HT-29 (cell line): ENCODE measurements at places on chromosomes 5 and 9. TPM values are rescaled to one million over a fixed set of nuclear protein-coding genes. Genes with fewer than 3 reads are reported as not detected.

GRCh38 chr5:59300930-59301329 lies 592.6 kb downstream of the PDE4D start:
- no peak for DNase-seq

GRCh38 chr5:8349855-8350254 lies 480.9 kb downstream of the MTRR start:
- DNase-seq, result no peak

DNA sequence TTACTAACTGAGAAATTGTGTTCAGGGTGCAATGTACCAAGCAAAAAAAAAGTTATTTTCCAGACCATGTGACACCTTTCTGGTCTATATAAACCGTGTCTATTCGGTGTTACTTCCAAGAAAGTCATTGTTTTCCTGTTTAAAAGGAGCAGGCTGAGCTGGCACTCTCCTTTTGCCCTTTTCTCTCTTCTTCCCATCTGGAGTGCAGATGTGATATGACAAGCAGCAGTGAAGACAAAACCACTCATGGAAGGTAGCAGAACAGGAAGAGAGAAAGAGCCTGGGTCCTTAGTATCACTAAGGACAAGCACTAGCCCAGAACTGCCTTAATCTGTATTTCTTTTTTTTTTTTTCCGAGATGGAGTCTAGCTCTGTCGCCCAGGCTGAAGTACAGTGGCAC lies 25.6 kb downstream of the LYRM7 start:
- DNase-seq, result no peak

GRCh38 chr5:41918105-41918504 lies 7.0 kb upstream of the FBXO4 start:
- no peak for DNase-seq

The CCNO gene
- 12.4 and 13.0 TPM in 2 replicates for total RNA-seq

DNA sequence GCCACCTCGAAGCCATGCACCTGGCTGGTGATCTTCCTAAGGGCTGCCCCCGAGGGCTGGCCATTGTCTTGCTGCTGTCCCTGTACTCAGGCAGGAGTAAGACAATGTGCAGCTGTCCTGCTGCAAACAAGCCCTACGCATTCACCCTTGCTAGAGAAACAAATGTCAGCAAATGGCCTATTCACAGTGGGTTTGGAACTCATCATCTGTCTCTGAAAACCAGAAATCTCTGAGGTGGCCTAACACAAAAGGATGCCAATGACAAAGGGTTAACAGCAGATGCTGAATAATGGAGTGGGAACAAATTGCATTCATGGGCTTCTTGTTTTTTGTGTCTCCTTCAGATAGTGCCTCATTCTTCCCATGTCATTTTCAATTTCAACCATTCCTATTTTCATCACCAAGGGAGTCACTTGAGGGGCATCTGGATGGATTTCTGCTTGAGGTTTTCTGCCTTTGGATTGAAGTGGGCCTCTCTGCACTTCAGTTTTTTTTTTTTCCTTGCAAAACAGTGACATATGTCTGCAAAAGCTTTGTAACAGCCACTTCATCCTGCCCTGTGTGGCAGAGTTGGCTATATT lies 261.6 kb upstream of the VLDLR start:
- DNase-seq, result no peak

DNA sequence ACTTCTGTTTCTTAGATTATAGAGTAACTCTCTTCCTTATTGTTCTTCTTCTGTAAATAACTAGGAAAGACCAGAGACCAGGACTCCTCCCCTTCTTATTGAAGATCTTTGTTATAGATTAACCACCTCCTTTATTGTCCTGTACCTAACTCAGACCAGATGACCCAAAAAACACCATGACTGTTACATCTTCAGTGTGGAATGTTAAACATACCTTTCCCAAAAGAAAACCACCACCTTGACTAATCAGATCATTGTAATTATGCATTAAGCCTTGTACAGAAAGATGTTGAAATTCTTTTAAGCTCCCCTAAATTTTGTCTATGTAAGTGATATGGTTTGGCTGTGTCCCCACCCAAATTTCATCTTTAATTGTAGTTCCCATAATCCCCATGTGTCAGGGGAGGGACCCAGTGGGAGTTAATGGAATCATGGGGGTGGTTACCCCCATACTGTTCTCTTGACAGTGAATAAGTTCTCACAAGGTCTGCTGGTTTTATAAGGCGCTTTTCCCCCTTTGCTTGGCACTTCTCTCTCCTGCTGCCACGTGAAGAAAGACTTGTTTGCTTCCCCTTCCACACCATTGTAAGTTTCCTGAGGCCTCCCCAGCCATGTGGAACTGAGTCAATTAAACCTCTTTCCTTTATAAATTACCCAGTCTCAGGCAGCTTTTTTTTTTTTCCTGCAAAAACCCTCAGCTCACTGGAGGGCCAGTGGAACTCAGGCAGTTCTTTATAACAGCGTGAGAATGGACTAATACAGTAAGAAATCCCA lies 26.3 kb downstream of the ARSB start:
- DNase-seq, result peak; percentile 5

- no peak for DNase-seq
These were observed 56.1 kb downstream of the UBAP2 start for GRCh38 chr9:33992632-33993031.

- peak; percentile 65 for DNase-seq
These were observed 5.3 kb downstream of the SLC12A7 start for GRCh38 chr5:1106385-1107166.

GRCh38 chr5:10600626-10601245 lies 36.9 kb downstream of the ANKRD33B start:
- DNase-seq, result peak; percentile 22

DNA sequence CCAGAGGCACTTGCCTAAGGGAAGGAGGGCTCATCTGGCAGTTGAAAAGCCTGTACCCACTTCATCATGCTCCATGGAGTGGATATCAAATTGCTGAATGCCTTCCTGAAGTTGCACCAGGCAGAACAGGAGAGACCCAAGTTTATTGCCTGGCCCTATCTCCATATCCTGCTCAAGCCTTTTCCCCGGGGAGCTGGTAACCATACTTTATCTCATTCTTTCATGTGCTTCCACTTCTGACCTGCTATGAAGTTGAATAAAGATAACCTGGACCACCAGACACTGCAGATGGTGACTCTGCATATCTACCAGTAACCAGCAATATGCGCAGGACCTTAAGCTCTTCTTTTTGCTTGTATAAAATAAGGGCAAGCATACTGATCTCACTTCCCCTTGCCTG lies 1397.5 kb upstream of the CDH6 start:
- no peak for DNase-seq

The ZNG1A gene
- 8.7 and 9.3 TPM in 2 replicates for total RNA-seq

The CCNG1 gene
- total RNA-seq, result 66.5 and 69.9 TPM in 2 replicates

GRCh38 chr9:129259375-129259774 lies 81.3 kb upstream of the IER5L start:
- DNase-seq, result no peak

DNA sequence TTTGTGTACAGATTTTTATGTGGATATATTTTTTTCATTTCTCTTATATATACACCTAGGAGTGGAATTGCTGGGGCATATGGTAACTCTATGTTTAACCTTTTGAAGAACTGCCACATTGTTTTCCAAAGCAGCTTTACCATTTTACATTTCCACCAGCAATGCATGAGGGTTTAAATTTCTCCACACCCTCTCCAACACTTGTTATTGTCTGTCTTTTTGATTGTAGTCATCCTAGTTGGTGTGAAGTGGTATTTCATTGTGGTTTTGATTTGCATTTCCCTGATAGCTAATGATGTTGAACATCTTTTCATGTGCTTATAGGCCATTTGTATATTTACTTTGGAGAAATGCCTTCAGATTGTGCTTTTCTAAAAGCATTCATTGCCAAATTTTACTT lies 39.1 kb downstream of the YTHDC2 start:
- DNase-seq, result no peak

The DMRT3 gene
- total RNA-seq, result not detected in 2 replicates

- no peak for DNase-seq
These were observed 97.3 kb upstream of the ADAMTS16 start for GRCh38 chr5:5042806-5043205.

The KCNV2 gene
- not detected in 2 replicates for total RNA-seq

The FBXW5 gene
- total RNA-seq, result 379 and 389 TPM in 2 replicates

GRCh38 chr9:127522727-127523126 lies 71.4 kb downstream of the LRSAM1 start:
- DNase-seq, result peak; percentile 89

The GARIN3 gene
- not detected in 2 replicates for total RNA-seq

DNA sequence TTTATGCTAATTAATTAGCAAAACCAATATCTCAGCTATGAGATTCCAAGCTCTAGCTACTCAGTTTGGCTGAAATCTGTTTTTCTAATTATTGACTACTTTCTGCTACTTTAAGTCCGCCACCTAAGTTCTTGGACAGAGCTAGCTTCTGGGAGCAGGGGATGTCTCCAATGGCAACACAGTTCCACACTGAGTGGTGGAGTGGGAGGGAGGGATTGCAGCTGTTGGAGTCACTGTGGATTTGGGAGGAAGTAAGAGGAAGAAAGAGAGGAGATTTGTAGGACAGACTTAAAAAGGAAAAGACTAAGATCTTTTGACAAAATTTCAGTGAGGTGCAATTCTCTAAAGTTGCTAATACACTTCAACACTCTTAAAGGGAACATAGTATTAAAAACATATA lies 450.8 kb downstream of the NFIB start:
- no peak for DNase-seq

- peak; percentile 3 for DNase-seq
These were observed 164.2 kb upstream of the PUM3 start for GRCh38 chr9:3008091-3008490.

DNA sequence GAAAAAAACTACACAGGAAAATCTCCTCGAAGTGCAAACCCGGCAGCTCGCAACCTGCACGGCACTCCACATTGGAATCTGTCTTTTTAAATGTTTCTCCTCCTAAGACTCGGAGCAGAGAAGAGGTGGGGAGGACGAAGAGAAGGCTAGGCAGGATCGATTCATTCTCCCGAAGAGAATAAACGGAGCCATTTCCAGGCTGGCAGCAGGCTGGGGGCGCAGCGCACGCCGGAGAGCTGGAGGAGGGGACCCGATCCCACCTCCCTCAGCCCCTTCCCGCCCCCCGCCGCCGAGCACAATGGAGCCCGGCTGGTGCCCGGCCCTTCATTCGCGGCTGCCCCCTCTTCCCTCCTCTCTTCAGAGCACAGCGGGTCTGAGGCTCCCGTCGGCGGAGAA lies 628 bp downstream of the HOMER1 start:
- DNase-seq, result peak; percentile 49

DNA sequence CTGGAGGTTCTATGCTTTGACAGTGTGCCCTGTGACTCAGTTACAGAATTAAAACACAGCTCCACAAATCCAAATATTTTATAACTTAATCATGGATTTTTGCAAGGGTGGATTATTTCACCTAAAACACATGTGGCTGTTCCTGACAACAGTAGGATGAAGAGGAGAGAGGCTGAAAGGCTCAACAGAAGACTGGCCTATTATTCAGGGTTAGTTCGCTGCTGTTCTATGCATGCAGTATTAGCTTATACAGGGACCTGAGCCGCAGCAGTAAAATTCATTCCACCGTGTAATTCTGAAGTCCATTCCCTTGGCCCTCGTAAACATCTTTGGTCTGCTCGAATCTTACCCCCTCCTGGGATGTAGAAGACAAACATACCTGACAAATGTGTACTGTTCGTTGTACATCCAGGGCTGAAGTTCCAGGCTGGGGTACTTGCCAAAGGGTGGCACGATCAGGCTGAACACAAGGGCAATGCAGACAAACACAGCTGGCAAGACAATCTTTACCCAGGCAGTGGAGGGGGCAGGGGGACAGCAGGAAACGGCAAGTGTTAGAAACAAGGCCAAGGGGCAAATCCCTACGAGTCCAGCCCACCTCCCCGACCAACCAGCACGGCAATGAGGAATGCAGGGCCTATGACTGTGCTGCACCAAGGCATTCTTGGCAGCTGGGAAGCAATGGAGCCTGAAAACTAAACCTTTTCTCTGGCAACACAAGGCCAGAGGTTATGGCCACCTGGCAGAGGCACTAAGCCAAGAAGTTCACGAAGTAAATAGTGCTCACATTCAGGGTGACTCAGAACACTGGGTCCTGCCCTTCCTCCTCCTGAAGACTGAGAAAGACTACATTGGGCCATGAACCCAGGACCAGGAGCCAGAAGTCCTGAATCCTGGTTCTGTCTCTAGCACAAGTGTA lies 46.8 kb downstream of the NIPSNAP3B start:
- DNase-seq, result peak; percentile 81

DNA sequence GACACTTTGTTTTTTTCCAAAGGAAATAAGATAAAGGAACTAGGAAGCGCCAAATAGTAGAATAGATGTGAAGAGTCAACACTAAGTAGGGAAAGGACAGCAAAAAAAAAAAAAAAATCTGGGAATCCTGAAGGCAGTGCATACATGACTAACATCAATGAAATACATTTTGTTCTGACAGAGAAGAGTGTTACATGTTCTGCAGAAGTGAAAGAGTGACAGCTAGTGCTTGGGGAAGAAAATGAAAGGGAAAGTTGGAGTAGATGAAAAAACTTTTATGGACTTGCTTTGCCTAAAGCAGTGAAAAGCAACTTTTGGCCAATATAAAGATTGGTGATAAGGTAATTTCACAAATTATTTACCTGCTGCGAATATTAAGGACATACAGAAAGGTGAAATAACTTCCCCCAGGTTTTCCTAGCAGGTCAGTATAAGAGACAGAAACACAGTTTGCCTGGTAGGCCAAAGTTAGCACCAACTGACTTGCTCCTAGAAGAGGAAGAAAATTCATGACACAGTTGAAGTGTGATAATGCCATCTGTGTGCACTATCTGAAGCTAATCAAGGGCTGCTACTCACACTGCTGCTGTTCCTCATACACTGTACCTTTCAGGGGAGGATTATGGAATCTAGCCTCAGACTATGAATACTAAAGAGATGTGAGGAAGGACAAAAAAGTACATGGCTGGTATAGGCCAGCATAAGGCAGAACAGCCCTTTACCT lies 38.6 kb downstream of the RANBP6 start:
- no peak for DNase-seq
